ENCODE measurements at places on chromosomes 5 and 9. TPM values are rescaled to one million over a fixed set of nuclear protein-coding genes. Genes with fewer than 3 reads are reported as not detected.

DROSHA gene
- 74.7 TPM for total RNA-seq

SPINK13 gene
- not detected for total RNA-seq

CDH9 gene
- not detected for total RNA-seq

TMEM252 gene
- not detected for total RNA-seq

NEUROG1 gene
- total RNA-seq, result not detected

SLC22A4 gene
- total RNA-seq, result not detected

LCN15 gene
- not detected for total RNA-seq

DMRTA1 gene
- not detected for total RNA-seq

JAKMIP2 gene
- total RNA-seq, result 58.7 TPM

TMC1 gene
- not detected for total RNA-seq

Measured in Karpas-422 (cell line).